ENCODE measurements at places on chromosomes 16 and 17.

DNA sequence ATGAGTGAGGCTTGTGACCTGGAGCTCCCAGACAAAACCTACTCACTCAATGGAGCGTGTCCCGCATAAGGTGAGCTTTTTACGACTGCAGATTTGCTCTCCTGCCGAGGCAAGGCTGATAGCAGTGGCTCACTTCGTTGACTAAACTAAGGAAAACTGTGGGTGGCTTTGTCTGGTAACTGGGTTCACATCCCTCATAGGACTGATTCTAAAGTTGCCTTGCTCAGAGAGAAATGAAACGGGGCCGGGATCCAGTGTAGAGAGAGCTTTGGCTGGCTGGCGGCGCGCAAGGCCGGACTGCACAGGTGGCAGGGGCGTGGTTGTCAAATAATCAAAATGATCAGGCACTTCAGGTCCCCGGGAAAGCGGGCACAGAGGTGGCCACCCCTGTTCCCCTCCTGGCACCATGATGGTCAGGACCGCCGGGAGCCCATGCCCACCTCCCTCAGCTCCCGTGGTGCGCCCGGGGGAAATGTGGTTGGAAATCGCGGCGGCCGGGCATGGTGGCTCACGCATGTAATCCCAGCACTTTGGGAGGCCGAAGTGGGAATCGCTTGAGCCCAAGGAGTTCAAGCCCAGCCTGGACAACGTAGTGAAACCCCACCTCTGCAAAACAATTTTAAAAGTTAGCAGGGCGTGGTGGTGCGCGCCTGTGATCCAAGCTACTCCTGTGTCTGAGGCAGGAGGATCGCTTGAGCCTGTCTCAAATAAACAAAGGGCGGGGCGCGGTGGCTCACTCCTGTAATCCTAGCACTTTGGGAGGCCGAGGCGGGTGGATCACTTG, 26.6 kb upstream of the OR1F1 start:
- no peak for DNase-seq

DNA sequence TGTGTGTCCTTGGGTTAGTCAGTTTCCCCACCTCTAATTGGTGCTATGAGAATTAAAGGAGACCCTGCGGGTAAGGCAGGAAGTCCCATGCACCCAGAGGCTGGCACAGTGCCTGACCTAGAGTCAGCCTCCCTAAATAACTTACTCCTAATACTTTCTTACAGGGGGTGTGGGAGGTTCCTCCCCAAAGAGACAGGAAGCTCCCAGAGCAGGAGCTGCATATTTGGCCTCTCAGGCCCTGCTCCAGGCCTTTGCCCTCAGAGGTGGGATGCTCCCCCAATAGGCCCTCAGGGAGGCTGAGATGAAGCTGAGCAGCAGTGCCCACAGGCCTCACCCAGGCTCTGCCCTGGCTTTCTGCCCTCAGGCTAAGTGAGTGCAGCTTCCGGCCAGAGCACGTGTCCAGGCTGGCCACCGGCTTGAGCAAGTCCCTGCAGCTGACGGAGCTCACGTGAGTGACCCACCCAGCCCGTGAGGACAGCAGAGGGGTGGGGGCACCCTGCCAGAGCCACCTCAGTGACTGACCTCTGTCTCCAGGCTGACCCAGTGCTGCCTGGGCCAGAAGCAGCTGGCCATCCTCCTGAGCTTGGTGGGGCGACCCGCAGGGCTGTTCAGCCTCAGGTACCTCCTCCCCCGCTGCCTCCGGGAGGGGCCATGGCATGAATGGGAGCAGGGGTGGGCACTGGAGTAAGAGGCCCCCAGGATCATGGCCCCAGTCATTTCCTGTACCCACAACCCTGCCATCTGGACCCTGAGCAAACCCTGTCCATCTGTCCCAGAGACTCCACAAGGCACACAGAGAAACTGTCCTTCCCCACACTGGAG, 31.1 kb upstream of the CPNE2 start:
- DNase-seq: no peak

DNA sequence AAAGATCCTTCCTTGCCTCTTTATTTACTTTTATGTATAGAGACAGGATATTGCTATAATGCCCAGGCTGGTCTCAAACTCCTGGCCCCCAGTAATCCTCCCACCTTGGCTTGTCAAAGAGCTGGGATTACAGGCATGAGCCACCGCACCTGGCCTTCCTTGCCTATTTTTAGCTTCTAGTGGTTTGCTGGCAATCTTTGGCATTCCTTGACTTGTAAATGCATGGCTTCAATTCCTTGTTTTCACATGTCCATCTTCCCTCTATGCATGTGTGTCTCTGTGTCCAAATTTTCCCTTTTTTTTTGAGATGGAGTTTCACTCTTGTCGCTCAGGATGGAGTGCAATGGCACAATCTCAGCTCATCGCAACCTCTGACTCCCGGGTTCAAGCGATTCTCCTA, 22.5 kb downstream of the HEXIM2 start:
- no peak for DNase-seq

- no peak for DNase-seq
Measured at GRCh38 chr16:70678121-70678897, 7.5 kb downstream of the MTSS2 start.

- DNase-seq: no peak
Measured at GRCh38 chr16:68778551-68779231, 41.6 kb downstream of the CDH1 start.

DNA sequence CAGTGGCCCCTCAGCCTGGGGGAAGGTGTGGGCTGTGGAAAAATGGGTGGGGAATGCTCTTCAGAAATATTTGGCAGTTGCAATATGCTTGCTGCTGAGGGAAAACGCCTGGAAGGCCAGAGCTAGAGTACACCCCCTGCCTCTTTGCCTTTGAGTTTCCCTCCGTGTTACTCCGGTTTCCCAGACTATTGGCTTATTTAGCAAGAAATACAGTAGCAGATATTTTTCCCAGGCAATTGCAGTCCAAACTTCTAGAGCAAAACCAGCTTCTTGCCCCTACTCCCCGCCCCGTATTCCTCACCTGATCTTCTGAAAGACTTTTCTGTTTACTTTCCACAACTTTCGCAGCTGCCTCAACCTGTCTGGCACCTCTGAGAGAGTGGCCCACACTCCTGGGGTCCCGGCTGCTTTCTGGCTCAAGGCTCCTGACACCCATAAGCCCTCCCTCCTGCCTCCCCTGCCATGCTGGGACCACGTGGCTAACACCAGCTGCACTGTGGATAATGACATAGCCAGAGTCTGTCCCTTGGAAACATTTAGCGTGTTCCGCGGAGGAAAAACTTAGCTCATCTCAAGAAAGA, 45.8 kb upstream of the HELZ start:
- DNase-seq: no peak

GRCh38 chr17:35713069-35713728, 18.2 kb upstream of the RASL10B start:
- no peak for DNase-seq

- DNase-seq: no peak
Measured at GRCh38 chr16:56115817-56116576, 75.3 kb upstream of the GNAO1 start.

- DNase-seq: no peak
Measured at GRCh38 chr16:50038756-50039529, 13.9 kb downstream of the CNEP1R1 start.

DNA sequence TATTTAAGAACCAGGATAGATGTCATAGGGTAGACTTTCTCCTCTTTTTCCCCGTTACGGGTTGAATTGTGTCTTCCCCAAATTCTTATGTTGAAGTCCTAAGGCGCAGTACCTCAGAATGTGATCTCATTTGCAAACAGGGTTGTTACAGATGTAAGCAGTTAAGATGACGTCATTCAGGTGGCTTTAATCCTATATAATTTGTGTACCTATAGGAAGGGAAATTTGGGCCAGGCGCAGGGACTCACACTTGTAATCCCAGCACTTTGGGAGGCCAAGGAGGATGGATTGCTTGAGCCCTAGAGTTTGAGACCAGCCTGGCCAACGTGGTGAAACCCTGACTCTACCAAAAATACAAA, 99.5 kb upstream of the DHX40 start:
- no peak for DNase-seq

GRCh38 chr17:75084039-75084660, 3.6 kb upstream of the SLC16A5 start:
- no peak for DNase-seq

- peak; percentile 70 for DNase-seq
Measured at GRCh38 chr17:42554250-42555121, 1.8 kb downstream of the HSD17B1 start.

DNA sequence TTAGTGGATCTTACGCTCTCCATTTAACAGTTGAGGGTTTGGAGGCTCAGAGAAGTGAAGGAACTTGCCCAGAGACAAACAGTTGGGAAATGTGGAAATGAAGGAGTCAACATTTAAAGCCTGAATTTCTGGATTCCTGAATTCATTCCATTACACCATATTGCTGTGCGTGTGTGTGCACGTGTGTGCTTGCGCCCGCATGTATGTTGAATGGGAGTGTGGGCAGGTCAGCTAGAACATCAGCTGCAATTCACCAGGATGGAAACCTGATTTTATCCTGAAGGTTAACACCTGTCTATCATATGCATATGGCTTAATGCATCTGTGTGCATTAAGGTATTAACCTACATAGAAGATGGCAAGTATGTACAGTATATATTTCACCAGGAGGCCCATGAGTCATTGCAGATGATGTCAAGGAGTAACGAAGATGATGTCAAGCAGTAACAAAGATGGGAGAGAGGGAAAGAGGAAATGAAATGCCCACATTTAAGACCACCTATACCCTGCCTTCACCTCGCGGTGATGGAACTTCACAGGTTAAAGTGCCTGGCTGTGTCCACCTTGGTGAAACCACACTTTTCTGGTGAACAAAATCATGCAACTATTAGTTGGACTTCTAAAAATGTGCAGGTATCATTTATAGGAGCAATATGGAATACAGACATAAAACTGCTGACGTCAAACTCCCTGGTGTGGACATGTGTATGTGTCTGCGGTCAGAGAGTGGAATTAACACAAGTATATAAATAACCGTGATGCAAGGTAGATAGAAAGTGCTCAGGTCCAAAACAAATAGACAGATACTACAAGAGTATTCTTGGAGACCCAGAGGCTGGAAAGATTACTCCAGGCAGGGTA, 832 bp upstream of the ADAP2 start:
- DNase-seq: no peak

DNA sequence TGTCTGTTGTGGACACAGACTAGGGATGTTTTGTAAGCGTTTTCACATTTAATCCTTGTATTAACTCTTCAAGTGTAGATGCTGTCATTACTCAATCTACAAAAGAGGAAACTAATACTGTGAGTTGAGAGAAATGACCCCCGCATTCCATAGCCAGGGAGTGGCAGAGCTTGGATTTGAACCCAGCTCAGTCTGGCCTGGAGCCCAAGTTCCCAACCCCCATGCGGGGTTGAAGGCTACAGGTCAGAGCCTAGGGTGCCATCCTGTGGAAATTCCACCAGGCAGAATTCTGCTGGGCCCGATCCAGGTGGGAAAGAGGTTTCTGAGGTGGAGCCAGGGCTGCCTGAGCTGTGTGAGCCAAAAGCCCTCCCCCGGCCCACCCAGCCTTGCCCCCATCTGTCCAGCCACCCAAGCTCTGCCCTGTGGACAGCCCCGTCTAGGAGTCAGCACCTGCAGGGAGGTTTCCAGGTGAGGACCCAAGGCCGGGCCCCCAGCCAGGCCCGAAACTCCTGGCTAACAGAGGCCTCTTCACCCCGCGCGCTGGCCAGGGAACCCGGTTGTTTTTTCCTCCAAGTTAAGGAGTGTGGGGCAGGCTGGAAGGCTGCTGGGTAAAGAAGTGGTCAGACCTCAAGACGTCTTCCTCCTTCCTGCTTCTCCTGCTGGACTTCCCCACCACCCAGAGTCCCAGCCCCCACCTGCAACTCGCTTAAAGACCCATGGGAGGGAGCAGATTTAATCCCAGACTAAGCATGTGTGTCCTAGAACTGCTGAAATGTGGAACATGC, 5.7 kb downstream of the MMP15 start:
- DNase-seq: no peak

DNA sequence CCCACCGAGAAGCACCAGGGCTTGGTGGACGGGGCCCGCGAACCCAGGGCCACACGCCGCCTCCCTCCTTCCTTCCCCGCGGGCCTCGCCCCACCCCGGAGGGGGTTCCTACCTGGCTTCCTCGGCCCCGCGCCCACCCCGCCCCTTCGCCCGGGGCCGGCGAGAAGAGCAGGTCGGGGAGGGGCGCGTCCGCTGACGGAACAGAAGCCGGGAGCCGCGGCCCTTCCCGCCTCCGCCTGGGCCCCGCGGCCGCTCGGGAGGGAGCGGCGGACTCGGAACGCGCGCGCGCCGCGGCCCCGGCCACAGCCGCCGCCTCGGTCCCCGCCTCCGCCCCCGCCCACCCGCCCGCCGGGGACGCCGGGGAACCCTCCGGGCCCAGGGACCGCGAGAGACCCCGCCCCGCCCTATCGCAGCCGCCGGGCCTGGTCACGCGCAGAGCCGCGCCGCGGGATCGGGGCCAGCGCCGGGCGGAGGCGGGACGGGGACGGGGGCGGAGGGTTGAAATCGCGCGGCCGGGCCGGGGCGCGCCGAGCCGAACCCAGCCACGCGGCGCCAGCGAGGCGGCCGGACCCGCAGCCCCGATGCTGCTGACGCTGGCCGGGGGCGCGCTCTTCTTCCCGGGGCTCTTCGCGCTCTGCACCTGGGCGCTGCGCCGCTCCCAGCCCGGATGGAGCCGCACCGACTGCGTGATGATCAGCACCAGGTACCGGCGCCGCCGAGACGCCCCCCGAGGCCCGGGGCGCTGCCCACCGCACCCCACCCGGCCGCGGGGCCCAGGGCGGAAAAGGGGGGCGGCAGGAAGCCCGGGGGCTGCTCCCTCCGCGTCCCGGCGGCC, at the start of gene TLCD3A:
Gene TLCD3A (plus strand): TSS at position 530 of the 835 bp plus-strand sequence. CDS start 52 bp downstream, at position 582.
- DNase-seq: peak; percentile 34

GRCh38 chr17:58174871-58175270, 8.1 kb downstream of the OR4D2 start:
- no peak for DNase-seq

- no peak for DNase-seq
Measured at GRCh38 chr17:70230850-70231640, 61.7 kb downstream of the KCNJ2 start.

Data from stimulated activated CD8-positive, alpha-beta memory T cell treated with anti-CD3 and anti-CD28 coated beads, Interleukin-4, amount 100 ng/mL, for 24 hours (primary cell).